Testis (tissue), 5 donors: ENCODE measurements at places on chromosomes 5 and 9.

- H3K36me3 ChIP-seq, result no peaks in the 10 kb centered on the region
- H3K27me3 ChIP-seq, result no peaks in the 10 kb centered on the region
- H3K4me3 ChIP-seq, result no peak overlapping the region
- H3K4me1 ChIP-seq, result no peaks in the 10 kb centered on the region
- no peak overlapping the region for H3K27ac ChIP-seq
These were observed 15.6 kb downstream of the RIOK2 start for GRCh38 chr5:97167435-97167834.

GRCh38 chr9:127154390-127155191 is 32.2 kb upstream of the ANGPTL2 start:
- H3K36me3 ChIP-seq, result no peaks in the 10 kb centered on the region
- peak; percentile 64 for DNase-seq

- H3K4me3 ChIP-seq, result no peak overlapping the region
- no peaks in the 10 kb centered on the region for H3K4me1 ChIP-seq
- H3K27me3 ChIP-seq, result no peaks in the 10 kb centered on the region
- no peak overlapping the region for H3K27ac ChIP-seq
- DNase-seq, result no peak
- H3K36me3 ChIP-seq, result no peaks in the 10 kb centered on the region
These were observed 138.2 kb downstream of the NSG2 start for GRCh38 chr5:174183701-174184100.

GRCh38 chr5:76791461-76791860 is 27.4 kb upstream of the F2RL1 start:
- H3K27me3 ChIP-seq, result no peaks in the 10 kb centered on the region
- no peaks in the 10 kb centered on the region for H3K36me3 ChIP-seq
- H3K4me1 ChIP-seq, result no peaks in the 10 kb centered on the region
- H3K27ac ChIP-seq, result no peak overlapping the region
- H3K4me3 ChIP-seq, result no peak overlapping the region
